ENCODE measurements at places on chromosomes 3 and 15. TPM values are rescaled to one million over a fixed set of nuclear protein-coding genes. Genes with fewer than 3 reads are reported as not detected.

KY gene
- 0.20 TPM for total RNA-seq

CFAP100 gene
- total RNA-seq: not detected

CCR3 gene
- total RNA-seq: not detected

BLOC1S6 gene
- 15.0 TPM for total RNA-seq

IL20RB gene
- 1.0 TPM for total RNA-seq

RAB6B gene
- 2.4 TPM for total RNA-seq

All from A549 treated with Hydrocortisone at 1 μM for 4 hours (cell line).